HT1080 (cell line): ENCODE measurements at places on chromosomes 7 and 10.

DNA sequence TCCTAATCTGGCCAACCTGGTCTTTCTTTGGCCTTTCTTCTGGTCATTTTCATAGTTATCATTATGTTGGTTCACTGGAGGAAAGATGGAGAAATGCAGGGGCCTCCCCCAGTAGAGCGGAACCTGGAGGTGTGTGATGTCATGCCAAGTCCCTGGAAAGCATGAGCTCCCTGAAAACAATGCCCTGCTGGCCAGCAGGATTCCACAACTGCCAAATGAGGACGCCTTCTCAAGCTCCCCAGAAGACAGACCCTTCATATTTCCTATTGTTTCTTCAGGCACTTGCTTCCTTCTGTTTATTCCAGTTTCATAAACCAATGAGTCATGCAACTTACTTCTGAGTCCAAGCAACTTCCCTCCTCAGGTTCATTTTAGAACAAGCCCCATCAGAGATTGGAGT, 339.0 kb downstream of the GATA3 start:
- DNase-seq: peak; percentile 30

DNA sequence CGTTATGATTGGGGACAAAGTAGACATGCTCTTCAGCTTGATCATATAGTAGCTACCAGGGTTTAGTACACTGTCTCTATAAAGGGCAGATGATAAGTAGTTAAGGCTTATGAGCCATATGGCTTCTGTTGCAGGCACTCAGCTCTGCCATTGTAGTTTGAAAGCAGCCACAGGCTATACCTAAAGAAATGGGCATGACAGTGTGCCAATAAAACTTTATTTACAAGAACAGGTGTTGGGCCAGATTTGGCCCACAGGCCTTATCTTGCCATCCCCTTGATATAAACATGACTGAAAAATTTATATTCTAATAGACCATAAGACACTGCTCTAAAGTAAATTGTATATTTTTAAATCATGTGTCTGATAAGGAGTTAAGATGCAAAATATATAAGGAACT, 36.6 kb downstream of the GRK5 start:
- DNase-seq: no peak

GRCh38 chr7:72334066-72334465, 78.1 kb downstream of the CALN1 start:
- no peak for DNase-seq

GRCh38 chr7:69678494-69679187, 80.4 kb downstream of the AUTS2 start:
- DNase-seq: no peak

- DNase-seq: no peak
These were observed 7.8 kb upstream of the ADCY1 start for GRCh38 chr7:45566386-45566785.

- peak; percentile 92 for DNase-seq
These were observed at the start of gene EIF4H for GRCh38 chr7:74173866-74174605. EIF4H (plus strand) TSS chr7:74174356; CDS start chr7:74174384, 28 bp downstream.

GRCh38 chr10:22945934-22946673, 18.3 kb downstream of the ARMC3 start:
- DNase-seq: no peak

- DNase-seq: peak; percentile 32
These were observed 489.2 kb upstream of the KCND2 start for GRCh38 chr7:119783799-119784198.

- DNase-seq: no peak
These were observed 108.1 kb downstream of the CCDC71L start for GRCh38 chr7:106552645-106553445.

GRCh38 chr10:14556285-14556956, 218.3 kb downstream of the FAM107B start:
- no peak for DNase-seq

DNA sequence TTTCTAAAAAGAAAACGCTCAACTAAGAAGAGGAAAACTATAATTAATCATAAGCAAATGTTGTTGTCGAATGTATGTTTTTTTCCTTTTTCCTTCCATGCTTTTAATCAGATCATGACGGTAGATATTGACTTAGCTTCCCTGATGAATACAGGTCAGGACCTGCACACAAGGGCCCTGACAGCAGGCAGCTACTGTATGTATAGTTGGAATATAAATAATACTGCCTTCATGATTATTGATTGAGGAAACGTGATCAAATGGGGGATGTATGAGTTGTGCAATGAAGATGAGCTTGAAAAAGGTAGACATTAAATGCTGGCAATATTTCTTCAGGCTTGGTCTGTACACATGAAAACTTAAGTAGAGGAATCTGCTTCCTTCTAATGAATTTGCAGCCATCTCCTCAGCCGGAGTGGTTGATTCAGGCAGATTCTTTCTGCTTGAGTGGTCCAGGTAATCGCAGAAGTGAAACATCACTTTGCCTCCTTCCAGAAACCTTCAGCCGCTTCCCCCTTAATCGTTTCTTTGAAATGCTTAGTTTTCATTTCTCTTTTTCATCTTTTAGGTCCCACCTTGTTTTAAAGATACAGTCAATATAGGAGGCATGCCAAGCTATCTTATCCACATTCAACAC, 656.5 kb downstream of the SDK1 start:
- no peak for DNase-seq

DNA sequence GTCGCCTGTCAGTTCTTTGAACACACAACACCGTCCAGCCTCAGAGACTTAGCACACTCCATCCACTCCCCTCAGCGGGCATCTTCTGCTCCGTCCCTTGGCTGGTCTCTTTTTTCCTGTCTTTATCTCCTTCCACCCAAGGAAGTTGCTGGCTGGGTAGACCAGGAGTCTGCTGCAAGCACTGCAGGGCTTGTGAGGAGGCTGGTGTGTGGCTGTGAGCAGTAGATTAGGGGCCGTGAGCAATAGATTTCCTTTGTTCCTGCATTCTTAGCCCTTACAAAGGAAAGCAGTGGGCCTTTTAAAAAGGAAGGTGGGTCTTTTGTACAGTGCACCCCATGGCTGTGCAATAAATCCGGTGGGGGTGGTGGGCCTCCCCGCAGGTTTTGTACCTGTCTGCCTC, 100.3 kb upstream of the BTBD16 start:
- no peak for DNase-seq

GRCh38 chr10:116465546-116465945, 37.9 kb downstream of the PNLIPRP3 start:
- DNase-seq: no peak

DNA sequence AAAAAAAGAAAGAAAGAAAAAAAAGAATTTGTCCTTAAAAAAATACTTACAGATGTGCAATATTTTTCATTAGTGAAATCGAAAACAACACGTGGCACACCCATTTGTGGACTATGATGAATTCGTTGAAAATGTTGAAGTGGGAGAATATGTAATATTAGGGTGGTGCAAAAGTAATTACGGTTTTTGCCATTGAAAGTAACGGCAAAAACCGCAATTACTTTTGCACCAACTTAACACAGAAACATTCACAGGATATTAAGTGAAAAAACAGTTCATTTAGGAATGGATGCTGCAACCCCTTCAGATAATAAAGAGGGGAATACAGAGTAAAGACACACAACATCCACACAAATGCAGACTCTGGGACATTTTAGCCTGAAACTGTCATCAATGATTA, 96.0 kb downstream of the CALN1 start:
- no peak for DNase-seq

GRCh38 chr7:70856901-70857630, 274.9 kb upstream of the GALNT17 start:
- peak; percentile 63 for DNase-seq

DNA sequence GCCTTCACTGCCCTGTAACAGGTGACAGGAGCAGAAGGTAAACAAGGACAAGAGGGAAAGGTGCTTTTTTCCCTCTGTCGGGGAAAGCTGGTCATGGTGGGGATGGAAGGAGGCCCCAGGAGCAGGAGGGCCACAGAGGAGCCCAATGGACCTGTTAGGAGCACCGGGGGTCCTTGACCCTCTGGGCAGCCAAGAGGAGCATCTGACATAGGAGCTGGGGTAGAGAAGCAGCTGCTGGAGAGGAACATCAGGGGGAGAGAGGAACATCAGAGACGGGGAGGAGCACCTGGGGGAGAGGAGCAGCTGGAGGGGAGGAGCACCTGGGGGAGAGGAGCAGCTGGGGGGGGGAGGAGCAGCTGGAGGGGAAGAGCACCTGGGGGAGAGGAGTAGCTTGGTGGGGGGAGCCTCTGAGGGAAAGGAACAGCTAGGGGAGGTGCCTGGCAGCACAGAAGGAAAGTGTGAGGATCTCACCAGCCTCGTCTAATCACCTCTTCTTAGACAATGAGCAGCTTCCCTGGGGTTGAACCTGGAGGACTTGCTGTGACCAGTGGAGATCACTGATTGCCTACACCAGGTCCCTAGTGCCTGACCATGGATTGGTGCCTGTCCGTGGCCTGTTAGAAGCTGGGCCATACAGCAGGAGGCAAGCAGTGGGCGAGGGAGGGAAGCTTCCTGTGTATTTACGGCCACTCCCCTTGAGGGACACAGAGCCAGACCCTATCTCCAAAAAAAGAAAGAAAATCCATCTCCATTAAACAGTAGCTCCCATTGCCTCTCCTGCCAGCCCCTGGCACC, 37.6 kb downstream of the JAKMIP3 start:
- no peak for DNase-seq

DNA sequence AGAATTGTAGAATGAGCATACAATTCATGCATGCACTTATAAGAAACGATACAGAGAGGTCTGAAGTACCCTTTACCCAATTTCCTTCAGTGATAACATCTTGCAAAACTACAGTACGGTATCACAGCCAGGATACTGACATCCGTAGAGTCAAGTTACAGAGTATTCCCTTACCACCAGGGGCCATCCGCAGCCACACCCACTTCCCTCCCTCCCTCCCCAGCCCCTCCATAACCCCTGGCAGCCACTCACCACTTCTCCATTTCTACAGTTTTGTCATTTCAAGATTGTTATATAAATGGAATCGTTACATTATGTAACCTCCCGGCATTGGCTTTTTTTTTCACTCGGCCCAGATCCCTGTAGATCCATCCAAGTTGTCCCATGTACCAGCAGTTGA, 113.6 kb upstream of the RET start:
- DNase-seq: no peak
